ENCODE measurements at places on chromosomes 4 and X.

GRCh38 chr4:165563851-165564250 is 185.0 kb downstream of the CPE start:
- no peak for DNase-seq

- no peak for DNase-seq
Measured at GRCh38 chrX:68666580-68666979, 19.1 kb downstream of the STARD8 start.

- peak; percentile 4 for DNase-seq
Measured at GRCh38 chrX:40644821-40645358, 2.5 kb downstream of the CXorf38 start.

DNA sequence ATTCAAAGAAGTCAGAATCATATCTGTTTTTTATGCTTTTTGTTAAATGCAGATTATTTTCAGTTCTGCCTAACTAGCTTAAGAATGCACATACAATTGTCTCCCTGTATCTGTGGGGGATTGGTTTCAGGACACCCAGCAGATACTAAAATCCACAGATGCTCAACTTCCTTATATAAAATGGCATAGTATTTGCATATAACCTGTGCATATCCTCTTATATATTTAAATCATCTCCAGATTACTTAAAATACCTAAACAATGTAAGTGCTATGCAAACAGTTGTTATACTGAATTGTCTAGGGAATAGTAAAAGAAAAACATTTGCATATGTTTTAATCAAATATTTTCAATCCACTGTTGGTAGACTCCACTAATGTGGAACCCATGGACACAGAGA is 279.4 kb downstream of the TMA16 start:
- no peak for DNase-seq

DNA sequence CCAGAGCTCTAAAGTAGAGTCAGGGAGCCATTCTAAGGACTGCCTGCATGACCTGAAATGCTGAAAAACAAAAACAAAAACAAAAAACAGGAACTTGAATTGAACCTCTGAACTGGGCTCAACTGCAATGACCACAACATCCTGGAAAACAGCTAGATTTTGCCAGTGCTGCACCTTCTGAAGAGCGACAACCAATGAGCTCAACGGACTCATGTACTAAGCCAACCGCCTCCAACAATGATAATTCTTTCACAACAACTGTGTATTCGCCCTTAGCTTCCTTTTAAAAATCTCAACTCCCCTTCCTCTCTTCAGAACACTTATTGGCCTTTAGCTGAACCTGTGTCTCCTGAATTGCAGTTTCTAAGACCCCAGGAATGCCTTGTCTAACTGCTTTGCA is 69.8 kb downstream of the HAUS3 start:
- no peak for DNase-seq

DNA sequence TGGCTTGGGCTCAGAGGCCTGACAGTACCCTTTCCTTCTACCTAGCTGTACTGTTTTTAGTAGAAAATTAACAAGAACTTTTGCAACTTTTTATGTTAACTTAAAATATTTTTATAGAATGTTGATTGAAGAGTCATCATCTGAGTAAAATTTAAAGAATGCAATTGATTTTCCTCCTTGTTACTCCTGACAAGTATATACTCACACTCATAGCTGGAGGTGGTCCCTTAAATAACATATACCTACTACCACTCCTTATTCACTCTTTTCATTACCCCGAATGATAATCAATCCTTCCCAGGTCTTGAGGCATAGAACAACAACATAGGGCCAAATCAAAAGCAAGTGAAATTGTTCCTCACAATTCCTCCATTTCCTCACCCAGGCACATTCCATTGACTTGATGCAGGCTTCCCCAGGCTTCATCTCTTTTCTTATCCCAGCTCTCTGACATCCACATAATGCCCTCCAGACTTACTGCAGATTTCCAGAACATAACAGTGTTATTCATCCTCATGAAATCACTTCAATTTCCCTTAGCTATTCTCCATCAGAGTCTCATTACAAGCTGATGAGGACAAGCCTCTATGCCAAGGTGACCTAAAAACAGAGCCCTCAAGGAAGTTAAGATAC is 73.2 kb upstream of the ANXA10 start:
- no peak for DNase-seq

DNA sequence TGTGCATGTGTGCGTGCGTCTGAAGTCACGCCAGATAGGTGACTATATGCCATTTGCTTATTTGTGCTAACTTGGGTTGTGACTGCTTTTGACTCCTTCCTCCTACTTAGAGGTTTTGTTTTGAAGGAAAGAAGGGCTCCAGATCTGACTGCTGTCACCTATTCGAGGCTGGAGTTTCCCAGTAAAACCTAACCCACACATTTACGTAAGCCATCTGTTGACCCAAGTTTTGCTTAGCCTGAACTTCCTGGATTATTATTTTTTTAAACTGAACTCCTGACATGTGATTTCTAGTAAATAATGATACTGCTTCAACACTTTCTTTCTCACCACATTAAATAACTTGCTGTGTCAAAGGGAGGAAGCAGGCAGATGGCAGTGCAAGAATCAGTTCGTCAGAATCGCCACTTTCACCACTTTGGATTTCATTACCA is 41.5 kb downstream of the DTHD1 start:
- DNase-seq: no peak

DNA sequence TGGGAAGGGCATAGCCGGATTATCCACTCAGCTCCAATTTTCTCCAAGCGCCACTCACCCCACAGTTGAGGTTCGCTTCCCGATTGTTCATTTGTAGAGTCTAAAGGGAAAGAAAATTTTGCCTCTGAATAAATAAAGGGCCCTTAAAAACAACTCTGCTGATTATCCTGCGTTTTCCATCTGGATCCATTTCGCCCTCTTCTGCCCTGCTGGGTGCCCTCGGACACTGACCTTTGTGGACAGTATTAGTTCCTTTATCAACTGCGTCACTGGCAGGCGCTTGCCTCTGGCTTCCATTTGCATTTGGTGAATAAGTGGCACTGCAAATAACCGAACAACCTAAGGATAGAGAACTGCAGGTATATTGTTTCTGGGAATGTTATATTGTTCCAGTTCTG is 10.1 kb downstream of the GSX2 start:
- no peak for DNase-seq

DNA sequence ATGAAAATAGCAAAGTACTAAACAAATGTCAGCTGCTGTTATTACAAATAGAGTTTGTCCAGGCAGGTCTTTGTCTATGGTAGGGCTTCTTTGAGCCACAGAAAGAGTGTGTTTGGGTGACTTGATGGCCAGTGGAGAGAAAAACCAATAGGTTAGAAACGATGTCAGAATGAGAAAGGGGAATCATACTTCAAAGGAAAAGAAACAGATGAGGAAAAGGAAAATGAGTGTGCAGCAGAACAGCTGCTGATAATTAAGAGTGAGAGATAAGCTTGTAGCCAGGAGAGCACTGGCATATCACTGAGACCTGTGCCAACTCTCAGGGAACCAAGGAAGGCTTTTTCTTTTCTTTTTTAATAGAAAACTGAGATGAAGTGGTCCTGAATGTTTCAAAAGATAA is 257.2 kb downstream of the ARHGAP24 start:
- DNase-seq: no peak

GRCh38 chr4:4969298-4969697 is 50.0 kb downstream of the CYTL1 start:
- peak; percentile 10 for DNase-seq

- DNase-seq: no peak
Measured at GRCh38 chr4:166498546-166498945, 625.5 kb downstream of the TLL1 start.

DNA sequence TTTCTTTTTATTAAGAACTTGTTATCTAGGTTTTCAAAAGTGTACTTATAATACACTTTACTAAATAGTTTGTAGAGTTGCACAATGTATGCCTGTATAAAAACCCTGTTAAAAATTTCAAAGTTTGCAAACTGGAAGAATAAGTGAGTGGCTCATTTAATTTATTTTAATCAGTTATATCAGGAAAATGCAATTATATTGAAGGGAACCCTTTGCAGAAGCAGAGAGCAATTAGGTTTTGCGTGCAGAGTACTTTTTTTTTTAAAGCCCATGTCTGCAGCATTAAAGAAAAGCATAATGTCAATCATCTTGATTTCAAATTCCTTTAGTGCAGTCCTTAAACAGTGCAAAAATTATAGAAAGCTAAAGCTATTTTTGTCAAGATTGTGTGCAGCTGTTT is 271.3 kb upstream of the LDB2 start:
- DNase-seq: no peak
